ENCODE measurements at places on chromosomes 7 and 10.

GRCh38 chr7:45173596-45174327 lies 16.2 kb downstream of the RAMP3 start:
- no peak for DNase-seq

DNA sequence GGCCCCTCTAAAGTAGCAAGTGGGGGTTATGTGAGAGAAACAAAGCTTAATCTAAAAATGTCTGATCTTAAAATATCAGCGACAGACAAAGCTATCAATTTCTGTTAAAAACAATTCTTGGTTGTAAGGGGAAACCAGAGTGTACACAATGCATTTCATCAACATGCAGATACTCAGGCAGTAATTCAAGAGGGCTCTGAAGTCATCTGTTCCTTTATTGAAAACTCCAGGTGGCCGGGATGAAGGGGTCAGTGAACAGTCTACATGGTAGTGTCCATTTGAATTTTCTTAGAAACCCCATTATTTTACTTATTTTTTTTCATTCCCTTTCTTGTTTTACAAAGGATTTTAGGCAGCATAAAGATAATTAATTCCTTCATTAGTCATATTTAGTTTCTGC lies 36.7 kb upstream of the BTBD16 start:
- no peak for DNase-seq

- no peak for DNase-seq
These were observed 274.4 kb downstream of the KIF20B start for GRCh38 chr10:89975771-89976170.

DNA sequence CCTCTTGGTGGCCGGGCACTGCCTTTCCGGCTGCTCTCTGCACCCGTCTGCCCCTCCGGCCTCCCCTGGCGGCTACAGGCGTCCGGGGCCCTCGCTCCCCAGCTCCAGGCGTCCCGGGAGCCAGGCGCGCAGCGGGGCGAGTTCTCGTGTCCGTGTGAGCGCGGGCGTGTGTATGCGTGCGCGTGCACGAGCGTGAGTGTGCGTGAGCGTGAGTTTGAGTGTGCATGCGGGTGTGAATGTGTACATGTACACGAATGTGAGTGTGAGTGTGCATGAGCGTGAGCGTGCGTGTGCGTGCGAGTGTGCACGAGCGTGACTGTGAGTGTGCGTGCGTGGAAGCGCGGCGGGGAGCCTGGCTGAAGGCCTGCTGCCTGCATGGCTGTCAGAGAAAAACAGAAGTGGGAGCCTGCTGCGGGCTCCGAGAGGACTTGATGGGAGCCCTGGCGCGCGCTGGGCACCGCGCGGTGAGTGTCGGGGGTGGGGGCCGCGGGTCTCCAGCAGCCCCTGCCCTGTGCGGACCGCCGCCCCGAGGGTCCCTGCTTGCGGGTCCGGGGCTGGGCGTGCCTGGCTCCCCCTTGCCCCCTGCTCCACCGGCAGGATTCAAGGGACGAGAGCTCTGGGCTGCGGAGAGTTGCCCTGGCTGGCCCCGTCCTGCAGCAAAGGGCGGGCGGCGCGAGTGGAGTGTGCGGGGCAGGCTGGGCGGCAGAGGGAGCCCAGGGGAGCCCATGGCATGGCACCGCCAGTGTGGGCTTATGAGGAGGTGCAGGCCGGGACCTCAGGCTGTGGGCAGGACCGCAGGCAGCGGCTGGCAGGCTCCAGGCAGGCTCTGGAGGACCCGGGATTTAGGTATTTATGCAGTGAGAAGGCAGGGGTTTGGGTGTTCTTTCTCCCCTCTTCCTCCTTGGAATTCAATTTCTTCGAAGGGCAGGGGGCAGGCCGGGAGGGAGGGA lies 75.8 kb upstream of the EN2 start:
- no peak for DNase-seq

DNA sequence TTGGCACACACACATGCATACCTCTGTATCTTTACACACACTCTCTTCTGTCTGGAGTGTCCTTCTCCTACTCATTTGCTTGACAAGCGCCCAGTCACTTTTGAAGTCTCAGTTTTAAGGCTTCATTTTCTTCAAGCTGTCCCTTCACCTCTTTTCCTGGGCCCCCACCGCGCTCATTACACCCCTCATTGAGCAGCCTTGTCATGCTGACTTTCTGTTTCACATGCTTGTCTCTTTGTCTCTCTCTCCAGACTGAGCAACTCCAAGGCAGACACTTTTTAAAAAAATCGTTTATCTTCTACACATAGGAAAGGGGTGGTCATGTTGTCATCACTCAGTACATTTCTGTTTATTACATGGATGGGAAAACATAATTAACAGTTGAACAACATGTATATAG lies 225.2 kb upstream of the FZD1 start:
- DNase-seq, result no peak

DNA sequence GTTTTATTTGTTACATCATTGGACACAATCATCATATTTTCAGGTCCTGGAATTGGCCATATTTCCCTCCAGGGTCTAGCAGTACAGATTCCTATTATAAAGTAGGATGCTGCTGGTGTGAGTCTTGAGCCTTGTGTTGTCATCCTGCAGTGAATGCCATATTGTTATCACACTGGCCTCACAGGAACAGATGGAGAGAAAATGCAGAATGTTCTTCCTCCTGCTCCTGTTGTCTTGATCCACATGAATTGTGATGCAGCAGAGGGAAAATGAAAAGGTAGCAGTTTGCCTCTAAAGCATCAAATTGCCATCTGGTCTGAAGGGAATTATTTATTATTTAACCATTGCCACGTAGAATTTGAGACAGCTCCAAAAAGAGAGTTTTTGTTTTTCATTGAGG lies 248.6 kb downstream of the GPAM start:
- DNase-seq, result no peak

- no peak for DNase-seq
These were observed 68.9 kb upstream of the CARD11 start for GRCh38 chr7:3112479-3113134.

DNA sequence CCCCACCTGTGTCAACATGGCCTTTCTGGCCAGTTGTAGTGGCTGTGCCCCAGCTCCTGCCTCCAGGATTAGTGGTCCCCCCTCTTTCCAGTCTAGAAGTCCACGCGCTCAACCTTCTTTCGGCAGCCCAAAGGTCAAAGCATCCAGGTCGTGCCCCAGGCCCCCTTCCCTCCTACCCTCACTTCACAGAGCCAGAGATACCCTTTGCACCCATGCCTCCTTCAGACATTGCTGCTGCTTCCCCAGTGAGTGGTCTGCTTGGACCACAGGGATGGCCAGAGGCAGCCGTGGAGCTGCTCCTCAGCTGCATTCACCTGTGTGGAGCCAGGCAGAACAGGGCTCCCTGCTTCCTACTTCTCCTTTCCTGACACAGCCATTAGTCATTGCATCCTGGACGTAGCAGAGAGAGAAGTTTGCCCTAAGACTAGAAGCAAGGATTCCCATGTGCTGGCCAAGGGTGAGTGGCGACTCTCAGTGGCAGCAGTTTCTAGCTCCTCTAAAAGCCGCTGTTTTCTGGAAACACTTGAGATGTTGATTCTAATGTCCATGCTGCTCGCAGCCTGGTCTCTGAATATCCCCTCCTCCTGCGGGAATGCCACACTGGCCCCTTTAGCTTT lies 243.1 kb upstream of the SHH start:
- no peak for DNase-seq

- DNase-seq, result no peak
These were observed 215.6 kb downstream of the TCF7L2 start for GRCh38 chr10:113165673-113166072.

- DNase-seq, result no peak
These were observed 235.7 kb downstream of the AGMO start for GRCh38 chr7:15326044-15326644.

- no peak for DNase-seq
These were observed 22.3 kb downstream of the AHCYL2 start for GRCh38 chr7:129247087-129247486.

DNA sequence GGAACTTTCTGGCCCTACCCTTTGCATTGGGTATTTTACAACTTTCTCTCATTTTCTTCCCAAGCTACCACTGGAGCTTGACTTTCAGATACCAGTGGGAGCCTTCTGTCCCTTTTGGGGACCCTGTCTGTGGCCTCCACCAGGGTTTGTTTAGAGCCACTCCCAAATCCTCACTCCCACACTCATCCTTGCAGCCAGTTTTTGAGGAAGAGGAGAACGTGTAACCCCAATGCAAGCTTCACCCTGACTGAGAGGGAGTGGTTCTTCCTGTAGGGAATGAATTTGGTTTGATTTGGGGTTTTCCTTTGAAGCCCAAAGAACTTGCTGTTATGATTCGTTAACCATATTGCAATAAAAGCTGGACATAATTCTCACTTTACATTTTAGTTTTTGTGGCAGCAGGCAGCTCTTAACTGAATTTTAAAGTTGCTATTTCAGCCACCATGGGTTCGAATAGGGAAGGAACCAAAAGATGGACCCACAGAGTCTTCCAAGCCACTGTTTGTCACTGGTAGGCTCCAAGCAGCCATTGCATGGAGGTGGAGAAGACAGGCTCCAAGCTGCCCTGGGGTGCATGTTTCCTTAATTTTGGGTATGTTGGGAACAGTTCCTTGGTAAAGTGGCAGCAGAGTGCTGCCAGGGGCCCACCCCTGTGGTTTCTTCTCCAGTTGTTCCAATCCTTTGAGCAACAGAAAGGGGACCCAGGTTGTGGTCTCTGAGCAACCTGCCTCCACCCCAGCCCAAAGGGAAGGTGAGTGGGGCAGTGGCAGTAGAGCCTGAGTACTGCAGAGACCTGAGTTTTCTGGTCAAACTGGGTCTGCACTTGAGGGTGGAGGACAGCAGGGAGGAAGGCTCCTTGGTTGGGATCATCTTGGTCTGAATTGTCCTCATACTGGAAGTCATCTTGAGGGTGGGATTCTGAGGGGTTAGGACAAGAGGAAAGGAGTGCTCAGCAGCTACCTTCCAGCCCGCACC lies 5.1 kb downstream of the EVX1 start:
- DNase-seq, result no peak

- DNase-seq, result no peak
These were observed 186.0 kb upstream of the AKR1E2 start for GRCh38 chr10:4639960-4640359.

DNA sequence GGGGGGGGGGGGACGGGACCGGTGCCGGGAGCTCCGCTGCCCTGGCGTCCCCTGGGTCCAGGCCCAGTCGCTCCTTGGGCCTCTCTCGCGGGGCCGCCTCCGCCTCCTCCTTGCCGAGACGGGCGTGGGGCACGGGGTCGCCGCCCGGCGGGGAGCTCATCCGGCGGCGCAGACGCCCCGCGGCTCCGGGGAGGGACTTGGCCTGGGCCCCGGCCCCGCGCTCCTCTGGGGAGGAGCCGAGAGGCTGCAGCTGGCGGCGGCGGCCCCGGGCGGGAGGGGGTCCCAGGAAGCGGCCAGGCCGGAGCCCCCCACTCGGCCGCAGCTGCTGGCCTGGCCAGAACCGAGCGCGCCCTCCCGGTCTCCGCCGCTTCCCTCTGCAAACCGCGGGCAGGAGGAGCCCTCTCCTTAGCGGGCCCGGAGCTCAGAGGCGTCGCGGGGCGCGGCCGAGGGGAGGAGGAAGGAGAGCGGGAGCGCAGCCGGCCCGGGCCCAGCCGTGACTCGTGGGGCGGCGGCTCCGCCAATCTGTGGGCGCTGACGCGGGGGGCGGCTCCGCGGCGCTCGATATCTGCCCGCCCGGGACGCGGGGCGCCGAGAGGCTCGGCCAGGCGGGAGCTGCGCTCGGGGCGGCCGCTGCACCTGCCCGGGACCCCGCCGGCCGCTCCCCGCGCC lies at the start of gene FAM20C:
FAM20C (plus strand) TSS at position 591 of the 669 bp plus-strand sequence. CDS start 629 bp downstream, outside the sequence.
- DNase-seq, result no peak

GRCh38 chr7:132077971-132078685 lies 498.1 kb downstream of the PLXNA4 start:
- peak; percentile 40 for DNase-seq

- no peak for DNase-seq
These were observed at the start of gene KIAA1217 for GRCh38 chr10:24208661-24209431. Gene KIAA1217 (plus strand): TSS chr10:24209138. CDS start chr10:24209194, 56 bp downstream.

DNA sequence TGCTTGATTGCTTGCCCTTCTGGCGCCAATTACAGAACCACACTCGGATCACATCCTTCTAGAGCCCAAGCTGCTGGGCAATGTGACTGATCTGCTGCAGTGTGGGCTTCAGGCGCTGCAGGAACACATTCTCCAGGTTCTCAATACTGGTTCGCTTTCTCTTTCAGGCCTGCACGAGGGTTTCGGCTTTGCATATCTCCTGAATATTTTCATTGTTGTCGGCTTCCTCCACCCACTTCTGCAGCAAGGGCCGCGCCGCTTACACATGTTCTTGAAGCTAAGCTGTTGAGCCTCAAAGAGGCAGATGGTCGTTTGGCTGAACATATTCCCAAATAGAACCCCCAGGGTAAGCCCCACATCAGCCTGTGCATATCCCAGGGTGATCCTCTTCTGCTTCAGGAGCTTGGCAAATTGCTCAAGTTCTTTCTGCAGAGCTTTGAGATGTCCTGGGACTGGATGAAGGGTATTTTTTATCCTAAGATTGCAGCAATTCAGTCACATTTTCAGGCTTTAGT lies 64.6 kb downstream of the HERC4 start:
- DNase-seq, result no peak

- no peak for DNase-seq
These were observed at the start of gene RARRES2 for GRCh38 chr7:150341263-150342120. Gene RARRES2 (minus strand): TSS chr7:150341629. CDS start chr7:150340609, 1,020 bp downstream.

- DNase-seq, result no peak
These were observed 20.8 kb upstream of the SDHAF3 start for GRCh38 chr7:97096661-97097060.

GRCh38 chr10:5095687-5096086 lies 1.5 kb downstream of the AKR1C3 start:
- DNase-seq, result no peak

- DNase-seq, result no peak
These were observed 66.1 kb downstream of the STEAP1B start for GRCh38 chr7:22433710-22434460.

- DNase-seq, result no peak
These were observed 293.2 kb upstream of the NFE2L3 start for GRCh38 chr7:25858525-25859411.

DNA sequence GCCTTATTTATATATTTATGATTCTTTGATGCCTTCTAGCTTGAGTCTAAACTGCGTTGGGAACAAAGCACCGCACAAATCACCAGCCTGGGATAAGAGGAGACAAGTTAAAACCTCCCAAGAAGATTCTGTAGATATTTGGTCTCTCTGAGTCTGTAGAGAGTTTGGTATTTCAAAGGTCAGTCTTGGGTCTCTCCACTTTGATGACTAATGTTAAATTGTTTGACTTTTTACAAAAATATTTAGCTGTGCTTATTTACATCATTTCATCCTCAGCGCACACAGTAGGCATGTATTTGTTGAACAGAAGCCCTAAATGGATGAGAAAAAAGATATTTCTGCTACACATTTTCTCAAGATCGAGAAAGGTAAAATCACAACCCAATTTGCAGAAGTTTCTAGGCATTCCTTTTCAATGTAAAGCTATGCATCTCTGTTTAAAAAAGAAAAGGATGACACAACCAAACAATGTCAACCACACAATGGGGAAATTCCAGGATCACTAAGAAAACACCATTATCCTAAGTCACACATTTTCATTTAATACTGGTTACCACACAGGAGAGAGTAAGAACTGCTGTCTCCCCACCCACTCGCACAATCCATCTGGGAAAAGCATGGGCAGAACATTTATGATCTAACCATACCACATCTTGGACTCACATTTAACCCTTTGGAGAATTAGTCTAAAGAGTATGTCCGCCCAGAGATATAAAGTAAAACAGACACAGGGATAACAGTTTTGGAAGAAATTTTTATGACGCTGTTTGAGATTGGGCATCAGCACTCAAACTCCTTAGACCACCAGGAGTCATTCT lies 4.4 kb downstream of the CDK6 start:
- peak; percentile 76 for DNase-seq

GRCh38 chr7:20330928-20331909 lies 519 bp downstream of the ITGB8 start:
- DNase-seq, result no peak

All from AG09309 (cell line).